ENCODE measurements at places on chromosomes 1 and 21.

DNA sequence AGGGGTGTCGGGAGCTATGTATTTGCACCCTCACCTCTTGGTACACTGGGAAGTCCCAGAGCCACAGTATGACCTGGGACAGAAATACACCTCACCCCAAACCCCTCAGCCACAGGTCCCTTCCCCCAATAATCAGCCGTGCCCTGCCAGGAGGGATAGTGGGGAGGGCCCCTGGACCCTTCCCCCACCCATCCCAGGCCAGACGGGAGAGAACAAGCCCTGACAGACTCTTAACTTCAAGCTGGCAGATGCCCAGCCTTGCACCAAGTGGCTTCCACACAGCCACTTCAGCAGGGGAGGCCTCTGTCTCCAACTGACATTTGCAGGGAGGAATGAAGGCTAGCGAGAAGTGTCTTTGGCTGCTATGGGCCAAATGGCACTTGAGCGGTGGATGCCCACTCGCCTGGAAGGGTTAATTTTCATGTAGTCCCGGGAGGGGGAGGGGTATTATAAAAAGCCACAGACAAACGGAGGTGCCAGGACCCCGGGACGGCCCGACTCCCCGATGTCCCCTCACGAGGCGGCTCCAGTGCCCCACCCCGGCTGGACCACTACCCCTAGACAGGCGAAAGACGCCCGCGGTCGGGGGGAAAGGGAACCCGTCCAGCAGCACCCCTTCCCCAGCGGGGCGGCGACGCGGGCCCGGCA, 495 bp downstream of the SYNC start:
- DNase-seq: no peak

- no peak for DNase-seq
Observed at GRCh38 chr21:46465651-46466050, 7.0 kb downstream of the DIP2A start.

DNA sequence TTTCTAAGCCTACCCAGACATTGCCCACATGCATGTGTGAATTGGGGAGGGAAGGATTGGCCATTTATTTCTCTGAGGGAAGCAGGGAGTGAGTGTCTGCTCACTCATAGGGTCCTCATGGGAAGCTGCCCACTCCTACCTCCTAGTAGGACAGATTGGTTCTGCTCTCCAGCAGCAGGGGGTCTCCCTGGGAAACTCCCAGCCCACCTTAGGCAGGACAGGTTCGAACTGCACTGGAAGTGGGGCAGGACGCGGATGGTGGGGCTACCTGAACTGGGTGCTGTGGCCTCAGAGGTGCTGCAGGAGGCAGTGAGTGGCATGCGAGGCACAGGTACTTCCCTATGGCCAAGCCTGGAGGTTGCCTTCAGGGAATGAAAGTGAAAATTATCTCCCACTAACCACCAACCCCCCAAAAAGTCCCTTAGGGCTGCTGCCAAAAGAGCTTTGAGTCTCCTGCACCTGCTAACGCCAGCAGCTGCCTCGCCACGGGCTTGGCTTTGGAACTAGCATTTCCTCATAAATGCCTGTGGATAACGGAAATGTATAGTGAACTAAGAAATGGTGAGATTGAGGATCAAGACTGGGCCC, 157.0 kb upstream of the COA6 start:
- no peak for DNase-seq

DNA sequence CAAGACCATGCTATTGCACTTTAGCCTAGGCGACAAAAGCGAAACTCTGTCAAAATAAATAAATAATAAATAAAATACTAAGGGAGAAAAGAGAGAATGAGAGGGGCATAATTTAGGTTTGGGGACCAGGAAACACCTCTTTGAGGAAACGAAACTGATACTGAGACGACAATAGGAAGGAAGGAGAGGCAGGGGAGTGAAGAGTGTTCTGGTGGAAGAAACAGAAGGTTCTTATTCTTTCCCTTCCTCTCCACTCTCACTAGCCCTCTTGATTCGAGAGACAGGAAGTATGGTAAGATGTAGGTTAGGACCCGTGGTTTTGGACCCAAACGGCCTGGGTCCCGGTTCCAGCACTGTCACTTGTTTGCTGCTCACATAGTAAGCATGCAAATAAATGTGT, 1.6 kb upstream of the NKAIN1 start:
- DNase-seq: no peak

GRCh38 chr1:158117854-158118704, 62.6 kb upstream of the CD1D start:
- DNase-seq: peak; percentile 22

- DNase-seq: no peak
Observed at GRCh38 chr1:217919683-217920388, 288.7 kb downstream of the SPATA17 start.

- DNase-seq: no peak
Observed at GRCh38 chr21:16821588-16821987, 691.3 kb upstream of the CXADR start.

Data from putamen (tissue), 1 donor.